ENCODE measurements at places on chromosomes 12 and 14.

GRCh38 chr12:71060426-71060825 is 97.4 kb downstream of the TSPAN8 start:
- peak; percentile 27 for DNase-seq

GRCh38 chr14:89903340-89903952 is 51.1 kb downstream of the EFCAB11 start:
- DNase-seq = no peak

- DNase-seq = peak; percentile 81
These were observed at the start of gene AMDHD1 for GRCh38 chr12:95943330-95943842. Gene AMDHD1, plus strand, starts transcription at chr12:95943331. Its CDS starts 68 bp downstream, at chr12:95943399.

DNA sequence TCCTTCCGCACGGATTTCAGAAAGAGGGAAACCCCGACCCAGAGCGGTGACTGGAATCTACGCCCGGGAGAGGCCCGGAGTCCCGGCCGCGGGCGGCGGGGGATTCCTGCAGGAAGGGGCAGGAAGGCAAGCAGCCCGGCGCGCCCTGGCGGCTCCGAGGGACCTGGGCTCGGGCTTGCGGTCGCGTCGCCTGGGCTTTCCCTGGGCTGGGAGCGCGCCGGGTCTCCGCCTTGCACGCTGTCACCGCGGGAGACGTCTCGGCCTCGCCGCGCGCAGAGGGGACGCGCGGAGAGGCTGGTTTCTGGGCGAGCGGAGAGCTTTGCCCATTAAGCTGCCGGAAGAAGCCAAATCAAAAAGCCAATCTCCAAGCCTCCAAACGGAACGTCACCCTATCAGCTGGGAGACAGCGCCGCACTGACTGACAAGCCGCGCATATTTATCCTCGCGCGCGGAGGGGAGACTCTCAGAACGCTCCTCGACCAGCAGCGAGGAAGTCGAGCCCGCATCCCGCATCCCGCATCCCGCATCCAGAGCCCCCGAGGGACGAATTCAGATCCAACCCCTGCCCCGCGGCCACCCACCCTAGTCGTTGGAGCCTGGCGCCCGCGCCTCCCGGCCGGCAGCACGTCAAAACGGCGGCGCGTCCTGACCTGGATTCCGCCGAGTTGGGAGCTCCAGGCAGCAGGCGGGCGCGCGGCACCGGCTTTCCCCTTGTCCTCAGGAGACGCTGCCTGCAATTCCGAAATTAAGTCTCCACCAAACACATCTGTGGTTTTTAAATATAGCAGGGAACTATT is at the start of gene SLC8A3:
SLC8A3 (minus strand) TSS at position 293 of the 797 bp plus-strand sequence. CDS start 20,529 bp downstream, outside the sequence.
- DNase-seq = peak; percentile 77

DNA sequence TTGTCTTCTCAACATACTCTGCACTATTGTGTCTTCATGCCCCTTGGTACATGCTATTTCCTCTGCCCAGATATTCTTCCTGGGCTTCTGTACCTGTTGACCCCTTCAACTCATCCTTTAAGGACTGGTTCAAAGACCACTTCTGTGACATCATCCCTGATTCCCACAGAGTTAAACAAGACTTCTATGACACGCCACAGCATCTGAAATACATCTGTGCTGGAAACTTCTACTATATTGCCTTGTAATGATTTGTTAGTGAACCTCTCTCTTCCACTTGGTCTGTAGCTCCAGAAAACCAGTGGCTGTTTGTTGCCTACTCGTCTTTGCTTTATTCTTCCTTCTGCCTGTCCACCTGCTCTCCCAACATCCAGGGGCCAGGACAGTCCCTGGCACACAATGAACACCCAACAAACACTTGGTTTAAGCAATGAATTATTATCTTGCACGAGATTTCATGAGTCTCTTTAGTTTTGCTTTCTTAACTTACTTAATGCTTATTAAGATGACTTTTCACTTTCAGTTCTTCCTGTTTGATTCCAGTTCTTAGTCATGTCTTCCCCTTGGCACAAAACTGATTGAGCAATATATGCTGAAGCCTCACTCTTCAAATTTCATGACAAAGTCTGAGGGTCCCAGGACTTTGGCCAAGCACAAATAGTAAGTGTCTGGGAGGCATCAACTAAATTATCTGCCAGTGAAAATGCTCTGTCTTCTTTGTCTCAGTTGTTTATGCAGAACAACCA is 485.9 kb downstream of the APAF1 start:
- DNase-seq = no peak

DNA sequence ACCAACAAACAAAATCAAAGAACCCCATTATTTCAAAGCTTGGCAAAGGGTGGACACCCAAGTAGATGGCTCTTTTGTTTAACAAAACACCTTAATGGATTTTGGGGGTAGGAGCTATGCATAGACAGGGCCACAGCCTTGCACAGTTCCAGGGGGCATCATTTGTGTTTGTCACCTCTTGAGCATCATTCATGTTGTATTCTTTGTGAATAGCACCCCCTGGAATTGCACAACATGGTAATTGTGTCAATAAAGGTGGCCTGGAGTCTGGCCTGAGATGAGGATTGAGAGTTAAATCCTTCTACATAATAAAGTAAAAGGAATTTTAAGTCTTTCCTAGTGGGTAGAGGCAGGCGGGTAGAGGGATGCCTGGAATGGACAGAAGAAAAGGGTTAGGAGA is 3.3 kb upstream of the FRS2 start:
- DNase-seq = peak; percentile 59

DNA sequence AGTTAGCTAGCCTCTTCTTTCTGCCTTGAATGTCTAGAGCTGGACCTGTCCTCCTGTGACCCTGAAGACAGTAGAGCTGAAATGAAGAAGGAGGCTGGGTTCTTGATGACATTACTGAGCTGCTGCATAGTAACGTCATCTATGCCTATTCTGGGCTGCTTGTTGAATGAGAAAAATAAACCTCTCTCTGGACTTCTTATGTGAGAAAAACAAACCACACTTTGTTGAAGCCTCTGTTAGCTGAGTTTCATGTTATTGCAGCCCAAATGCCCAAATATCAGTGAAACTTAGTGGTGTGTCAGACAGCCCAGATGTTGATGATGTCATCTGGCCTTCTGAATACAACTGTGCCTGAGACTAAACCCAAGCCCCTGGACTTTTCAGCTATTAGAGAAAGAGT is 67.0 kb upstream of the MAX start:
- DNase-seq = no peak

DNA sequence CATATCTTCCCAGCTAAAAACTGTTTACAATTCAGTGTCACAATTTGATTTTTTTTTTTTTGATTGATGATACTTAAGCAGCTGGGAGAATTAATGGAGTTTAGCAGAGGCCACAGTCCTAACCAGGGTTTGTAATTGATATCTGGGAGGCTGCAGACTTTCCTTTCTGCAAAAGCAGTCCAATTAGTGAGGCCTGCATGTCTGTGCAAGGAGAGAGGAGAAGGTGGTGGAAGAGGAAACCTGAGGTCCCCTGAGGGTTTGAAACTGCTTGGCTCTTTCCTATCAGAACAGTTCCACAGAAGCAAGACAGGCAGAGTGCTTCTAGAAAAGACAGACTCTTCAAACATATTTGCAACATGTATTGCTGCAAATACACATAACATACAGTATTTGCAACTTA is 160.8 kb upstream of the KRR1 start:
- no peak for DNase-seq

- no peak for DNase-seq
These were observed 308.7 kb downstream of the RPAP3 start for GRCh38 chr12:47396902-47397663.

DNA sequence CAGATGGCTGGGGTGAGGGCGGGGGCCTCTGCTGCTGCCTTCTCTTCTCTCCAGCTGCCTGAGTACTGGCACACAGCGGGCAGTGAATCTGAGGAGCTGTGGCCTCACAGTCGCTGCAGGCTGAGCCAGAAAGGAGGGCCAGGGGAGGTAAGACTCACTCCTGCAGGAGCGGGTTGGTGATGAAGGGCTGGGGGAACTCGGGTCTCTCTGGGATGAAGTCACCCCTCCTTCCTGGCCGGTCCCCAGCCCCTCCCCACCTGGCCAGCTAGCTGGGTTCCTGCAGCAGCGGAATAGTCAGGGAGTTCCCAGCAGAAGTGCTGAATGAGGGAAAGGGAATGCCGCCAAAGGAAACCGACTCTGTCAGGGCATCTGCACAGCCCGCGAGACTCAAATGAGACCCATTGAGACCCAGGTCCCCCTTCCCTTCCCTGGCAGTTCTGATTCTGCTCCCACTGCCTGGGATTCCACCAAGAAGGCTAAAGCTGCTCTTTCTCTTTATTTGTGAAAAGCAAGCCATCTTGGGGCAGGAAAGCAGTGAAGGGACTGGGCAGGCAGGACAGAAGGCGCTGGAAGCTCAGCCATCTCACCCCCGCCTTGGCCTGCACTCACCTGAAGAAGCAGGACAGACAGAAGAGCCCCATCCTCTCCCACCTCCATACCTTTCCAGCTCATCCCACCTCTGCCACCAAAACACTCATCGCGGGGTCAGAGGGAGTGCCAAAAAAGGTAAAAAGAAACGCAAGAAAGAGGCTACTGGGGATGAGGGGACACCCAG is 5.3 kb downstream of the NGB start:
- DNase-seq = no peak

GRCh38 chr14:35390577-35391387 is 13.8 kb downstream of the NFKBIA start:
- DNase-seq = no peak

DNA sequence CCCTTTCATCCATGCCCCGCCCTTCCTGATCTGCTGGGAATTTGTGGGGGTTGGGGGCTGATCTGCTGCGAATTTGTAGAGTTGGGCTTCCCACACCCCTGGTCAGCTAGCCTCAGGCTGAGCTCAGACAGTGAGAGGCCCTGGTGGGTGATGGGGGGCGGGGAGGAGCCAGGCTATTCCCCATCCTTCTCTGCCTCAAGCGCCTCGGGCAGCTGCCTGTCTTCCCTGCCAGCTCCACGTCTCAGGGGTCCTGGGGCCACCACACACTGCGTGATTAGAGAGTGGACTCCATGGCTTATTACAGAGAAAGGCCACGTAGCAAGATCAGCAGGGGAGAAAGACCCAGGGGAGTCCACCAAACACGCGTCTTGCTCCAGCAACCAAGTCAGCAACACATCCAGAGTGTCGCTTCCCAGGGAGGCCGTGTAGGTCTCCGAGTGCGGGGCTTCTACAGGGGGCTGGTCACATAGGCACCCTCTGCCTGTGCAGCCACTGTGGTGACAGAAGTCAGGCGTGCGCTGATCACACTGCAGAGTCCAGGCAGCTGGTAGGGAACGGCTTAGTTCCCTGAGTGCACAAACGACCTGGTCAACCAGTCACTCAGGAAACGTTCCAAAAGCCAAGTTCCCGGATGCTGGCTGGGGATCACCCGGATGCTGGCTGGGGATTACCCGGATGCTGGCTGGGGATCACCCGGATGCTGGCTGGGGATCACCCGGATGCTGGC is 254.4 kb upstream of the SFSWAP start:
- no peak for DNase-seq

GRCh38 chr14:24172871-24173281 is 996 bp downstream of the REC8 start:
- DNase-seq = peak; percentile 9

GRCh38 chr12:106233011-106233410 is 14.8 kb downstream of the CKAP4 start:
- DNase-seq = no peak

DNA sequence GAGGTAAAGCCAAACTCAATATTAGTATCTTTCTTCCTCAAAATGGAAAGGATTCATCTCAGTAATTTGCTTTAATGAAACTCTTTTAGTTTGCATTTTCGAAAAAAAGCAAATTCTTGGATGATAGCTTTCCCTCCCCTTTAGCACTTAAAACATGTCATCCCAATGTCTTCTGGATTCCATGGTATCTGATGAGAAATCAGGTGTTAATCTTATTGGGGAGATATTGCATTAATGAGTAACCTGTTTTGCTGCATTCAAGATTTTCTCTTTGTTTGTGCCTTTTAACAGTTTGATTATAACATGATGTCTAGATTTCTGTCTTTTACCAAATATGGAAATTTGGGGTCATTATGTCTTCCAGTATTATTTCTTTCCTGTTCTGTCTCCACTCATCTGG is 405.1 kb upstream of the FOXG1 start:
- DNase-seq = no peak

GRCh38 chr12:713281-713875 is 39.0 kb upstream of the WNK1 start:
- no peak for DNase-seq

DNA sequence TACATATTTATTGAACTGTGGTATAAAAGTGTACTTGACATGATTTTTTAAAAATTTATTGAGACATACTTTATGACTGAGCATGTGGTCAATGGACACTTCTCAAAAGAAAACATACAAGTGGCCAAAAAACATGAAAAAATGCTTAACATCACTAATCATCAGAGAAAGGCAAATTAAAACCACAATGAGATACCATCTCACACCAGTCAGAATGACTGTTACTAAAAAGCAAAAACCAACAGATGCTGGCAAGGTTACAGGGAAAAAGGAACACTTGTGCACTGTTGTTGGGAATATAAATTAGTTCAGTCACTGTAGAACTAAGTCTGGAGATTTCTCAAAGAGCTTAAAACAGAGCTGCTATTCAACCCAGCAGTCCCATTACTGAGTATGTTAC is 1177.6 kb downstream of the GALC start:
- DNase-seq = no peak

- DNase-seq = no peak
These were observed 185.0 kb upstream of the NRXN3 start for GRCh38 chr14:77985211-77985615.

GRCh38 chr14:55730592-55731310 is 150.7 kb downstream of the KTN1 start:
- no peak for DNase-seq

DNA sequence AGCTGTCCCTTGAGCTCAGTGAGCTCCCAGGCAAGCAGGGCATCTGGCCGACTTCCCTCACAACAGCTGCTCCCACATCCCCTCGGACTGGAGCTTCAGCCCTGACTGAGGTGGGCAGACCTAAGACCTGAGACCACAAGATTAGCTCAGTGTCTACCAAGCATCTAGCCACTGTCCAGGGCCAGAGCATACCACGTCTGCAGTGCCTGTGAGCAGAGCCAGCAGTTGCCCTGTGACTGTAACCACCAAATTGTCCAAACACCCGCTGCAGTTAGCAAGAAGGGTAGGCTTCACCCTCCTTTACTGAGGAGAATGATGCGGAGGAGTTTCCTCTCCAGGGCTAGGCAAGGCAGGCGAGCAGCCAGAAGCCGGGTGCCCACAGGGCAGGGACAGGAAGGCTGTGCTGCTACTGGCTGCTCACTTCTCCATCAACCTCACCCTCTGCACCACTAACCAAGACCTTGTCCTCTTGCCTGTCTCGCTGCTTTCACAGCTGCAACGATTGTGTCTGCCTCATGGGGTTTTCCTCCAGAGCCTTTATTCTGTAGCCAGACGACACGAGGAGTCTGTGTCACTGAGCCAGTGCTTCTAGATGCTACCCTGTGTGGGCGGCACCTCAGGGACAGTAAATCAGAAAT is 53.9 kb downstream of the ANAPC7 start:
- DNase-seq = no peak

- DNase-seq = no peak
These were observed 11.2 kb upstream of the DHRS2 start for GRCh38 chr14:23624830-23625404.

DNA sequence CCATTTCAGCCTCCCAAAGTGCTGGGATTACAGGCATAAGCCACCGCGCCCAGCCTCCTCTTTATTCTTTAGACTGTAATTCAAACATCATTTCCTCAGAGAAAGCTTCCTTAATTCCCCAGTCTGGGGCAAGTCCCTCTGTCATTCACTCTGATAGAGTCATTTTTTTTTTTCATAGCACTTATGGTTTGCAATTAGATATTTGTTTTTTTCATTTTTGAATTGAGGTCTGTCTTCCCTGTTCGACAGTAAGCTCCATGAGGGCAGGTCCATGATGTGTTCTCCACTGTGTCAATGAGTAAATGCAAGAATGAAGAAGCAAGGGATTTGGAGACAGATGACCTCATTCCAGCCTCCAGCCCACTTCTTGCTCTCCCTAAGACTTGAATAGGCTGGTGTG is 12.1 kb downstream of the ASIC1 start:
- no peak for DNase-seq

- no peak for DNase-seq
These were observed 32.9 kb downstream of the ZFP36L1 start for GRCh38 chr14:68759937-68760336.
